ENCODE measurements at places on chromosomes 2 and 18.

DNA sequence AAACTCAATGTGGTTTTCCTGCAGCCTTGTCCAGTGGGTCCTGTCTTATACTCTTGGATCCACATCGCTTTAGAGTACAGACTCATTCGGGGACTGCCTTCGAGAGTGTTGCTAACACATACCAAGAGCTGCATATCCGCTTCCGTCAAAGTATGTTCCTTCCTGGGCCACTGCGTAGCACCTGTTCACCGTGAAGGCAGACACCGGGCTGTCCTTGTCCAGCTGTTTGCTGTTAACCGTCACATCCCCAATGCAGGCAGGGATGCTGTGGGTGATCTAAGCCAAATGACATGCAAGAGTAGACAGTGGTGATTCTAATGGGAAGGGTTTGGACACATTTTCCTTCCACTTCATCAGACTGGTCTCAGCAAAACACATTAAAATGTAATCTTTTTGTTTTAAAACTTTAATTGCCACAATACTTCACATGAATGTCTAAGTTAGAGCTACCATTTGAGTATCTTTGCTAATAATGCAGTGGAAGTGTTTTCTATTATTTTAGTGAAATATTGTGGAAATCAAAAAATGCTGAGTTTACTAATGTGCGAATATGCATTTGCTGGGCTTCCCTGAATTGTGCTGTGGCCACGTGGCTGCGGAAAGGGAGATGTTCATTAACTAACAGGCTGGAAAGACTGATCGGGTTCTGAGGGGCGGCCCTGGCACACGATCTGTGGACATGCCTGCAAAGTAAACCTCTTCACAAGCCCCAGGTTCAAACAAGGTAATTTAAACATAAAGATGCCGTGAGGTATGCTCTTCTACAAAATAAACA is 169.1 kb downstream of the LAMA1 start:
- no peak overlapping the region for H3K27ac ChIP-seq
- DNase-seq, result no peak
- no peak overlapping the region for H3K4me3 ChIP-seq
- no peaks in the 10 kb centered on the region for H3K36me3 ChIP-seq
- H3K4me1 ChIP-seq, result no peaks in the 10 kb centered on the region
- H3K27me3 ChIP-seq, result no peaks in the 10 kb centered on the region

DNA sequence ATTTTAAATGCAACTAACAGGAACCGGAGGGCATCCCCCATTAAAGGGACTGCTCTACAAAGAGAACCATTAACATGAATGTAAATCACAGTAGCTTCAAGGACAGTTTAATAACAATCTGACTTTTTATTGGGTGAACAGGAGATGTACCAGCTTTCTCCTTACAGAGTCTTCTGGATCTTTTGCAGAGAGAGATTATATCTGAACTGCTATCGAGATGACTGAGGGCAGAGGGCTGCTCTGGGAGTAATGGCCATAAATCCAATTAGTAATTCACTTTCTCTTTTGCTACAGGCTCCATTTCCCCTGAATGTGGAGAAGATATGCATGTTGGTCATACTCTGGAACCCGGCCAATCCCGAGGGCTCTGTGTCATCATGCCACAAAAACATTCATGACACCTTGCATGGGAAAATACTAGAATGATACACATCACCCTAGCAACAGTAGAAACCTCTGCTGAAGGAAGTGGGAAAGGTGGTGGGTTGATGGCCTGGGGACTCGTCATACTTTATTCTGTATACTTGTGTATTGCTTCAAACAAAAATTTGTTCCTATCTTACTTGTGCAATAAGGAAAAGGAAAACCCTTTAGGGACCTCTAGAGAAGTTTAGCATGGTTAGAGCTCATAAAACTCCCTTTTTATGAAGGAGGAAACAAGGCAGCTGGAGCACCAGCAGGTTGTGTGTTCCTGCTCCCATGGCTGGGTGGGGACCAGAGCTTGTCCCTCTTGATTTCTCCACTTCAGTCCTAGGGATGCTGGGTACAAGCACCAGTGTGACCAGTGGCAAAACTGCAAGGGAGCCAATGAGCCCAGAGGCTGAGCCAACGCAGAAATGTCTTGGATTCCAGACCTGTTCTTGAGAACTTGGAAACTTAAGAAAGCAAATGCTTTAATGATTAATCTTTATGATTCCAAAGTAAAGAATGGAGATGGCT is 26.0 kb downstream of the CTAGE1 start:
- H3K4me3 ChIP-seq, result no peak overlapping the region
- no peak overlapping the region for H3K27ac ChIP-seq
- peaks cover 8% of the 10 kb centered on the region for H3K4me1 ChIP-seq
- peak; percentile 37 for DNase-seq
- H3K27me3 ChIP-seq, result no peaks in the 10 kb centered on the region

DNA sequence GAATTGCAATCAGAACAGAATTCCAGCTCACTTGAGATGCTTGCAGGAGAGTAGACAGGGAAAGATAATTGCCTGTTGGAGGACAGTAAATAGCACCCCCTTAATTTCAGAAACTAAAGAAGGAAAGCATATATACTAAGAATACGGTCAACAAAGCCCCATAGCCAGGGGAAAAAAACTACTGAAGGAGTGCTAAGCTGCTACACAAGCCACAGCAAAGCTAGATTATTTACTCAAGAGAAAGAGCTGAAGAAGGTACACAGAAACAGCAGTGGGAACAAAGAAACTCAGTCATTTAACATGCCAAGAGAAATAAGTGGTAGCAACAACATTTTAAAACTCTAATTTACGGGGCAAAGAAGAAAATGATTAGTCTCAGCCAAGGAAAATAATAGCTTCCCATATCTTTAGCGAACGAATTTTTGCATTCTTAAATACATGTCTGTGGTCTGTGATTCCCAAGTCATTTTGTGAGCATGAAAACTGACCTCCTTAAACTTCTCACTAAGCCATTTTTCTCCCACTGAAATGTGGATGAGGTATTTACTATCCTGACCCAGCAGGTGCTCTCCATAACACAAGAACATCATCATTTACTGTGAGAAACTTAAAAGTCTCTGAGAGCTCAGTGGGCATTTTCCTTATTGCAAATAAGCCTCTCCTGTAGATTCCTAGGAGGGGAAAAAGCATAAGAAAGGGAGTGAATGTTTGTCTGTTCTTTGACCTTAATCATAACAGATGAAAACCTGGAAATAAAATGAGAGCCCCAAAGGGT is 196.0 kb downstream of the PAX3 start:
- H3K27ac ChIP-seq, result no peak overlapping the region
- H3K4me3 ChIP-seq, result no peak overlapping the region
- no peaks in the 10 kb centered on the region for H3K4me1 ChIP-seq
- no peak for DNase-seq

- no peak overlapping the region for H3K4me3 ChIP-seq
- no peak overlapping the region for H3K27ac ChIP-seq
- no peak for DNase-seq
Measured at GRCh38 chr2:19801367-19802080, 100.3 kb downstream of the TTC32 start.

- no peak overlapping the region for H3K4me3 ChIP-seq
- DNase-seq, result no peak
- H3K36me3 ChIP-seq, result no peaks in the 10 kb centered on the region
- H3K27ac ChIP-seq, result no peak overlapping the region
- H3K27me3 ChIP-seq, result no peaks in the 10 kb centered on the region
Measured at GRCh38 chr2:185215497-185215896, 523.1 kb upstream of the FSIP2 start.

- no peaks in the 10 kb centered on the region for H3K4me1 ChIP-seq
- H3K27me3 ChIP-seq, result no peaks in the 10 kb centered on the region
- no peaks in the 10 kb centered on the region for H3K36me3 ChIP-seq
- DNase-seq, result no peak
- no peak within 1 kb of the TSS for H3K27ac ChIP-seq
Measured at GRCh38 chr2:43838560-43839267, at the start of the genes ABCG5 and ABCG8. Gene ABCG5, minus strand, starts transcription at chr2:43838839. Its CDS starts 160 bp downstream, at chr2:43838679. Gene ABCG8, plus strand, starts transcription at chr2:43838971. Its CDS starts 83 bp downstream, at chr2:43839054.

- H3K27me3 ChIP-seq, result no peaks in the 10 kb centered on the region
- no peak for DNase-seq
- H3K27ac ChIP-seq, result no peak overlapping the region
- no peaks in the 10 kb centered on the region for H3K4me1 ChIP-seq
- H3K36me3 ChIP-seq, result peaks cover 58% of the 10 kb centered on the region
Measured at GRCh38 chr2:38836791-38837190, 38.9 kb downstream of the DHX57 start.

- no peaks in the 10 kb centered on the region for H3K36me3 ChIP-seq
- DNase-seq, result no peak
- H3K27me3 ChIP-seq, result peaks cover 8% of the 10 kb centered on the region
- no peaks in the 10 kb centered on the region for H3K4me1 ChIP-seq
- no peak overlapping the region for H3K4me3 ChIP-seq
Measured at GRCh38 chr18:8519102-8519501, 90.1 kb upstream of the RAB12 start.

GRCh38 chr2:104890685-104891069 is 36.8 kb downstream of the POU3F3 start:
- peaks cover 15% of the 10 kb centered on the region for H3K4me1 ChIP-seq
- no peaks in the 10 kb centered on the region for H3K36me3 ChIP-seq
- H3K4me3 ChIP-seq, result no peak overlapping the region

- H3K4me3 ChIP-seq, result no peak overlapping the region
- H3K27ac ChIP-seq, result peak overlapping the region; percentile 92
- H3K27me3 ChIP-seq, result no peaks in the 10 kb centered on the region
- H3K36me3 ChIP-seq, result peaks cover 14% of the 10 kb centered on the region
Measured at GRCh38 chr18:24370120-24370519, 27.5 kb downstream of the OSBPL1A start.

- H3K27me3 ChIP-seq, result no peaks in the 10 kb centered on the region
- H3K27ac ChIP-seq, result no peak overlapping the region
- H3K4me3 ChIP-seq, result no peak overlapping the region
- no peaks in the 10 kb centered on the region for H3K36me3 ChIP-seq
Measured at GRCh38 chr18:37844209-37844970, 278.8 kb upstream of the CELF4 start.

- H3K27ac ChIP-seq, result peak overlapping the region; percentile 93
- peak; percentile 79 for DNase-seq
- no peaks in the 10 kb centered on the region for H3K27me3 ChIP-seq
- peak overlapping the region; percentile 77 for H3K4me3 ChIP-seq
- peaks cover 95% of the 10 kb centered on the region for H3K4me1 ChIP-seq
Measured at GRCh38 chr18:13612196-13612997, 114.0 kb downstream of the FAM210A start.

- DNase-seq, result no peak
- no peak overlapping the region for H3K4me3 ChIP-seq
- peaks cover 92% of the 10 kb centered on the region for H3K4me1 ChIP-seq
- H3K27ac ChIP-seq, result peak overlapping the region; percentile 45
Measured at GRCh38 chr2:148721520-148721931, 77.0 kb downstream of the EPC2 start.

DNA sequence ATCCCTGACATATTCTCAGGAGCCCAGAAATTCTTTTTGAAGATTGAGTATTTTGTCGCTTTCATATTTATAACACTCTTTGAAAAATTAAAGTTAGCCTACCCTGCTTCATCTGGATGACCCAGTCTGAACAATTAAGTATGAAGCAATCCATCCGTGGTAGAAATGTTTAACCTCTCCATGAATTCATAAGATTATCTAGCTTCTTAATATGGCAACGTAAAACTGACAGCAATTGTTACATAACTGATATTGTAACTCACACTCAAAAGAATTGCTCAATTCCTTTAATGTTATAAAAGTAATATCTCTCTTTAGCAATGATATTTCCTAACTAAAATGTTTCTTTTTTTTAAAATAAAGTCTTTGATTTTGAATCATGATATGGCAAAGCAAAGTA is 7.2 kb upstream of the ABCA12 start:
- H3K27ac ChIP-seq, result no peak overlapping the region
- H3K36me3 ChIP-seq, result no peaks in the 10 kb centered on the region
- no peak for DNase-seq
- H3K4me1 ChIP-seq, result no peaks in the 10 kb centered on the region
- H3K4me3 ChIP-seq, result no peak overlapping the region

GRCh38 chr2:196565106-196565765 is 74.3 kb upstream of the CCDC150 start:
- H3K4me3 ChIP-seq, result no peak overlapping the region
- DNase-seq, result no peak
- H3K27ac ChIP-seq, result no peak overlapping the region
- H3K36me3 ChIP-seq, result no peaks in the 10 kb centered on the region

DNA sequence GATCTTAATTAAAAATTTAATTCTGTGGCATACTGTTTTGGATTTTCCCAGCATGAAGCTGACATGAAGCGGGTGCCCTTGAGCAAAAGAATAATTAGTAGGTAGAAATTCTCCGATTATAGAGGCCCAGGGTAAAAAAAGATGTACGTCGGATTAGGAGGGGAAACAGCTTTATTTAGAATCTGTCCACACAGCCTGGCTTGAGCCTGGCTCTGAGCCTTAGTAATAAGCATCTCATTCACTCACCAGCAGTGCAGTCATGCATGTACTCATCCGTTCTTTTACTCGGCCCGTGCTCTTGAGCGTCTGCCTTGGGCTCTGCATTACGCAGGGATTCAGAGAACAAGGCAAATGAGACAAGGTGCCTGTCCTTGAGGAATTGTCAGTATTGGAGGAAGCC is 219.3 kb downstream of the AGAP1 start:
- H3K27ac ChIP-seq, result no peak overlapping the region
- H3K4me3 ChIP-seq, result no peak overlapping the region
- H3K27me3 ChIP-seq, result no peaks in the 10 kb centered on the region
- no peaks in the 10 kb centered on the region for H3K36me3 ChIP-seq
- no peaks in the 10 kb centered on the region for H3K4me1 ChIP-seq
- DNase-seq, result no peak

All from activated T-cell treated with anti-CD3 and anti-CD28 coated beads, Interleukin-2, amount 50 U/mL, for 24 hours (primary cell).